ENCODE measurements at places on chromosomes 12 and 14.

DNA sequence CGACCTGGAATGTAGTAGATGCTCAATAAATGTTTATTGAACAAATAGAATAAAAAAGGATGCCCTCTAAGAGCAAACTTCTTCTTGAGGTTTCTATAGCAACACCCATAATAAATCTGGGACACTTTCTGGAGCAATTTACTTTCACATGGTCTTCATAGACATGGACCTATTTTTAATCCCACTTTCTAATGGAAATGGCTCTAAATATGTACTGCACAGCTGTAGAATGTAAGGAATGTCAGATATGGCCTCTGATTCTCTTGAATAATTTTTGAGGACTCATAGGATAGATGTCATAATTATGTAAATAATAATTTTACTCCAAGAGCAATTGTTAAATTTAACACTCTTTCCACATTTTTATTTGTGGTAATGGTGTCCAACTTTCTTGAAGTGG, 133.5 kb upstream of the DAAM1 start:
- peak; percentile 6 for DNase-seq

- DNase-seq = no peak
These were observed 17.3 kb upstream of the MYF6 start for GRCh38 chr12:80690090-80690489.

DNA sequence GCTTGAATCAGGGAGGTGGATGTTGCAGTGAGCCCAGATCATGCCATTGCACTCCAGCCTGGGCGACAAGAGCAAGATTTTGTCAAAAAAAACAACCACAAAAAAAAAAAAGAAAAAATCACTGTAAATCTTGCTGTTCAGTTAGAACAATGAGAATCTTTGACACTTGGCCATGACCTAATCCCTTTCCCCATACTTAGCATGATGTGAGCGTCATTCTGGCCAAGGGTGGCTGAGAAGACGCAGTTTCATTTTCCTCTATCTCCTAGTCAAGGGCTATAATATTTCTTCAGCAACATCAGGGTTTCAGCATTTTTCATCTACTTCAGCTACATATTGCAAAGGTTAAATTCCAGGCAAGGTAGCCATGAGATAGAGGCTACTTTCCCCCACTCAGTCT, 599.4 kb upstream of the MDGA2 start:
- DNase-seq = no peak

- DNase-seq = peak; percentile 12
These were observed 7.0 kb downstream of the ETNK1 start for GRCh38 chr12:22631863-22632463.

GRCh38 chr12:108468196-108468968, 46.7 kb upstream of the FICD start:
- DNase-seq = peak; percentile 37

GRCh38 chr14:99156090-99156425, 115.9 kb downstream of the BCL11B start:
- no peak for DNase-seq

DNA sequence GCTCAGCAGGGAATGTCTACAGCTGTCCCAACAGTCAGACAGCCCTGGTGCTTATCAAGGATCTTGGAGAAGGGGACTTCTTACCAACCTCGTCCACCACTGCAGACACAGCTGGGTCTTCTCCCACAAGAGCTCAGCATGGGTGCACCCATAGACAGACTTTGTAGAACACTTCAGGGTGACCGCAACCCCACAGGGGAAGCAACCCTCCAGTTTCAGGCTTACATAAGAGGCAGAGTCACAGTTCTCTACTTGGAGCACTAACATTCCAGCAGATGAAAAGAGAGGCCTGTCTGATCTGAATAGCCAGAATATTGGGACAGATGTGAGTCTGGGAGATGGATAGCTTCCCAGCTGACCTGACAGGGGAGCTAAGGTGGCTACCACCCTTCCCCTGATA, 3.5 kb upstream of the CLEC1A start:
- no peak for DNase-seq

- no peak for DNase-seq
These were observed 68.6 kb downstream of the PPM1A start for GRCh38 chr14:60317609-60318008.

DNA sequence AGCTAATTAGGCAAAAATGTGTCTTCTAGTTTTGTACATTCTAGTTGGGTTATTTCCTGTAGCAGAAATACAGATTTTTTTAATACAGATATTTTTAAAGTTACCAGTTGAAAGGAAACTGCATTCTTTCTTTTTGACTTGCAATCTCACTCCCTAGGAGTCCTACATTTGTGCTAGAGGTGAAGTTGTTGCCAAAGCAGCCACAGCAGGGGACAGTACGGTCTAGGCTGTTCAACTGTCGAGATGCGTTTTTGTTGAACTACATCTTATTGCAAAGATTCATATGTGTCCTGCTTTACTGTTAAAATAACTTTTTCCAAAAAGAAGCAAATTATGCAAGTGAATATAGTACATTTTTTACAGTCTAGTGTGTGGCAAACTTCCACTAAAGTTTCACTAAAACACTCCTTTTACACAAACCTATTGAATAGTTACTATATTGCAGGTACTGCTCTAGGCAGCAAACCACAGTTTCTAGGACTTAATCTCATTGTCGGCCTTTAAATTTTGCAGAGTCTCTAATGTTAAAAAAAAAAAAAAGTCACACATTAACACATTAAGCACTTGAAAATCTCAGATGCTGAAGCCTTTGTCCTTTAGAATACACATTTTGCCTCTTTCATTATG, 30.2 kb upstream of the SRGAP1 start:
- no peak for DNase-seq

GRCh38 chr14:81301813-81302212, 81.1 kb upstream of the GTF2A1 start:
- DNase-seq = no peak

DNA sequence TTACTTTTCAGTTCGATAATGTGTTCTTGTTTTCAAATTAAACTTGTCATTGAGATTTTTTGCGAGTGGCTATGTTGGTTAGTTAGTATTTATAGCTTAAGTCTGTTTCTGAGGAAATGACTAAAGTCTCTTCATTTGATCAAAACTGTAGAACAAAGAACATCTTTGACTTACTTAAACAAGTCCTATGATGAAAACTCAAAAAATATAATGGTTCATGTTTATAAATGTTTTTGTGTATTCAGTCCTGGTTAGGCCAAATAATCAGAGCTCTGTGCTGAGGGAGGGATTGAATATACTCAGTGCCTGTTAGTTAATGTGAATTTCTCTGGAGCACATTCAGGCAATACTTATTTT, 51.7 kb downstream of the PPFIBP1 start:
- no peak for DNase-seq

GRCh38 chr14:24913746-24914145, 136.2 kb downstream of the STXBP6 start:
- DNase-seq = no peak

DNA sequence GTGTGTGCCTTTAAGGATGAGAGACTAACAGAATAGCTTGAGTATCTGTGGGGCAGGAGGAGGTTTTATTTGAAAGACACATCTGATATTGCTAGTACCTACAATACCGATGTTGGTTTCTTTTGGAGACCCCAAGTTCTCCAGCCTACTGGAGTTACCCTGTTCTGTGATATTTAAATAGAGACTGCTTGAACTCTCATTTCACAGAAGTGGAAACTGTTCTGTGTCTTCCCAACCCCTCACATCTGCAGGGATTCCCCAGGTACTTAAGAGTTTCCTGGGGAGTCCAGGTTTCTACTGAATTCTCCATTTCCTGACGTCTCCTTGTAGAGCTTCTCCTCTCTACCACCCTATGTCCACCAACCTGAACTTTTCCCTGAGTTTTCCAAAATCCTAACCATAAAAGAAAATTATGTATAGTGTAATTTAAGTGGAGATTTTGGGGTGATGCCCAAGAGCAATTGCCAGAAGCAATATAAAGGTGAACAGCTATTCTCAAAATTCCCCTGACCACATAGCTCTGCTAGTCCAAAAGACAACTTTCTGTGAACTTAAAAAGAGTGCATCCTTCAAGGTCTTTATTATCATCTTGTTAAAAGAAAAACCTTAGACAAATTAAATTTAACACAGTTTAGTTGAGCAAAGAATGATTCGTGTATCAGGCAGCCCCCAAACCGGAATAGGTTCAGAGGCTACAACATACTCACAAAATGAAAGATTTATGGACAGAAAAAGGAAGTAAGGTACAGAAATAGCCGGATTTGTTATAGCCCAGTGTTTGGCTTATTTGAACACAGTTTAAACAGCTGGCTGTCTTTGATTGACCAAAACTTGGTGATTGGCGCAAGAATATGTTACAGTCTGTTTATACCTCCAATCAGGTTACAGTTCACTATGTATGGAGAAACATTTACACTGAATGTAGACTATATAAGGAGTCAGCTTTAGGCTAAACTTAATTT, 373.4 kb downstream of the NUAK1 start:
- peak; percentile 44 for DNase-seq

GRCh38 chr12:3042394-3042793, 34.8 kb upstream of the TSPAN9 start:
- no peak for DNase-seq

- peak; percentile 85 for DNase-seq
These were observed 241.7 kb downstream of the DPF3 start for GRCh38 chr14:72652179-72652578.

GRCh38 chr14:37709419-37710195, 114.2 kb downstream of the TTC6 start:
- DNase-seq = peak; percentile 21

Data from fibroblast of skin of right quadriceps (primary cell).